ENCODE measurements at places on chromosomes 2 and 18.

DNA sequence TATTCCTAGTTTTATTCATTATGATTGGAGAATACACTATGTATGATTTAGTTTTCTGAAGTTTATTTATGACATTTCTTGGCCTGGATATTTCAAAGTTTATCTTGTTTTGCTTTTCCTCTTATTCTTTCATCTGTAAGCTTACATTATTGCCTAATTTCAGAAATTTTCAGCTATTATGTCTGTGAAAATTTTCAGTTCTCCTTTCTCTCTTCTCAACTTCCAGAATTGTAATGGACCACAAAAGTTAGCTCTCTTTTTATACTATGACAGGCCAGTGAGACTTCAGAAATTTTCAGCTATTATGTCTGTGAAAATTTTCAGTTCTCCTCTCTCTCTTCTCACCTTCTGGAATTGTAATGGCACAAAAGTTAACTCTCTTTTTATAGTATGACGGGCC lies 97.2 kb upstream of the SCN7A start:
- DNase-seq: no peak

- DNase-seq: no peak
Observed at GRCh38 chr2:179991344-179991743, 15.8 kb downstream of the CWC22 start.

- peak; percentile 50 for DNase-seq
Observed at GRCh38 chr18:55322178-55322735, 265.7 kb downstream of the TCF4 start.

GRCh38 chr2:54428108-54428831 lies 27.9 kb upstream of the SPTBN1 start:
- DNase-seq: no peak

- no peak for DNase-seq
Observed at GRCh38 chr2:8053216-8053615, 628.6 kb upstream of the ID2 start.

GRCh38 chr2:150609831-150610582 lies 122.5 kb upstream of the RND3 start:
- DNase-seq: no peak

GRCh38 chr2:197281421-197281820 lies 29.2 kb downstream of the ANKRD44 start:
- no peak for DNase-seq

- DNase-seq: no peak
Observed at GRCh38 chr2:186170693-186171092, 315.4 kb upstream of the ZC3H15 start.

DNA sequence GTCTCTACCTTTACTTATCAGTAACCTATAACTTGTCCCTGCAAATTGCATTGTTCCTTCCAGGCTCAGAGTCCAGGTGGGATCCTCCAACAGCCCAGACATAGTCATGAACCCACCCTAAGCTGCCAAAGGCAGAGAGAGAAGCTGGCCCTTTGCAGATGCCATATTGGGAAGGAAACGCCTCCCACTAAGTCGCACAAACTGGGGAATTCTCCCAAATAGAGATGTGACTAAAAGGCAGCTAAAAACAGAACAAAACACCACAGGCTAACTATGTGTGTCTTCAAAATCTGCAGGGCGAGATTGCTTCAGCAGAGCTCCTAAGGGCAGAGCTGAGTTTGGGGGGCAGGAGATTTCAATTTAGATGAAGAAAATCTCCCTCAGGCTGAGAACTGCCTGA lies 38.5 kb upstream of the SIGLEC15 start:
- DNase-seq: no peak

- DNase-seq: no peak
Observed at GRCh38 chr18:32907311-32907585, 134.4 kb upstream of the KLHL14 start.

GRCh38 chr2:47907039-47907781 lies 912 bp upstream of the FBXO11 start:
- DNase-seq: no peak

- DNase-seq: no peak
Observed at GRCh38 chr2:239182981-239183791, 217.6 kb downstream of the HDAC4 start.

DNA sequence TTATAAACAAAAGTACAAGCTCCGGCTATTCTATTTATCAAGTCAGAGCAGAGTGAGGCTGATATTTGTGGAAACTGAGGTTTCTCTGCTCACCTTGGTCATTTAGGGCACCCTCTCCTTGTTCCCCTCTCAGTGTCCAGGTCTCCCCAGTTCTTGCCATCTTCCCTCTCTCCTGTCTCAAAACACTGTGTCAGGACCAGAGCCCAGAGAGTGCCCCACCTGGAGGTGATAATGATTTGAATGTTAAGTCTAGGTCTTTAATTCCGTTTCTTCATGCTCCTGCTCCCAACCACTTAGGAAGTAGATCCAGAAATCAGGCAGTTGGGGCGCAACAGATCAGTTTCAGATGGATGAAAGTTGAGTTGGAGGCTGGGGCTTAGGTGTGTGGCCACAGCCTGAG lies 9.2 kb upstream of the ADCY3 start:
- no peak for DNase-seq

DNA sequence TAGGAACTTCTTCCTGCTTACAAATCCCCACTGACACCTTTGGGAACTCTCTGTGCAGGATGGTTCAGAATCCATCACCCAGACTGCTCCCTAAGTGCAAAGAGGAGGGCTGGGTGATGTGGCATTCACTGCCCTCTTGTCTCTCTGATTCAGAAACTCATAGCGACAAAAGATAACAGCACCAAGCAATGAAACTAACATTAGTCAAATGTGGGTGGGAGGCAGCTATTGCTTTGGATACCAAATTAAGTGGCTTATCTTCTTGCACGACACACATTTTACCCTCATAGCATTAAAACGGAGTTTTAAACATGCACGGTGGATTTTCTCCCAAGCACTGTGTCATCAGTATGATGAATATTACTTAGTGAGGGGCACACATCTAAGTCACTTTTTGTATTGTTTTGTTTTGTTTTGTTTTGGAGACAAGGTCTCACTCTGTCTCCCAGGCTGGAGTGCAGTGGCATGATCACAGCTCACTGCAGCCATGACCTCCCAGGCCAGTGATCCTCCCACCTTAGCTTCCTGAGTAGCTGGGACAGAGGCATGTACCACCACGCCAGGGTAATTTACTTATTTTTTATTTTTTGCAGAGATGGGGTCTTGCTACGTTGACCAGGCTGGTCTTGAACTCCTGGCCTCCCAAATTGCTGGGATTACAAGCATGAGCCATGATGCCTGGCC lies 40.9 kb upstream of the NEB start:
- DNase-seq: no peak

DNA sequence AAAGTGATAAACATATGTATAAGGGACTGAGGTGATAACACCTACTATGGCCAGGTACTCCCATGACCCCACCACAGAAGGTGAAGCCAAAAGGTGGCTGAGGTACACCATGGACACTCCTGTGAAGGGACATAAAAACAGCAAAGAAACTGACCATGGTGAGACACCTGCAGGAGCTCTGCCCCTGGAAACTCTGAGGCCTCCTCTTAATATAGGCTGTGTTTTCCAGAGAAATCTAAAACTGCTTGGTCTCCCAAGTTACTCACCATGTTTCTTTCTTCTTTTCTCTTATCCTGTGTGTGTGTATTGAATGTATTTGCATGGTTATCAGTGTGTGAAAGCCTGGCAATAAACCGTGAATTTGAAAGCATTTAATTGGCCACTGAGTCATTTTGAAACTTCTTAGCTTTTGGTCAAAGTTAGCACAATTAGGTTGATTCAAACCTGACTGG lies 739.3 kb upstream of the GCFC2 start:
- no peak for DNase-seq

GRCh38 chr2:45699032-45699658 lies 47.7 kb downstream of the PRKCE start:
- no peak for DNase-seq

- peak; percentile 34 for DNase-seq
Observed at GRCh38 chr2:207164006-207164831, 1.5 kb downstream of the KLF7 start.

- DNase-seq: no peak
Observed at GRCh38 chr2:223081789-223082188, 29.8 kb downstream of the KCNE4 start.

DNA sequence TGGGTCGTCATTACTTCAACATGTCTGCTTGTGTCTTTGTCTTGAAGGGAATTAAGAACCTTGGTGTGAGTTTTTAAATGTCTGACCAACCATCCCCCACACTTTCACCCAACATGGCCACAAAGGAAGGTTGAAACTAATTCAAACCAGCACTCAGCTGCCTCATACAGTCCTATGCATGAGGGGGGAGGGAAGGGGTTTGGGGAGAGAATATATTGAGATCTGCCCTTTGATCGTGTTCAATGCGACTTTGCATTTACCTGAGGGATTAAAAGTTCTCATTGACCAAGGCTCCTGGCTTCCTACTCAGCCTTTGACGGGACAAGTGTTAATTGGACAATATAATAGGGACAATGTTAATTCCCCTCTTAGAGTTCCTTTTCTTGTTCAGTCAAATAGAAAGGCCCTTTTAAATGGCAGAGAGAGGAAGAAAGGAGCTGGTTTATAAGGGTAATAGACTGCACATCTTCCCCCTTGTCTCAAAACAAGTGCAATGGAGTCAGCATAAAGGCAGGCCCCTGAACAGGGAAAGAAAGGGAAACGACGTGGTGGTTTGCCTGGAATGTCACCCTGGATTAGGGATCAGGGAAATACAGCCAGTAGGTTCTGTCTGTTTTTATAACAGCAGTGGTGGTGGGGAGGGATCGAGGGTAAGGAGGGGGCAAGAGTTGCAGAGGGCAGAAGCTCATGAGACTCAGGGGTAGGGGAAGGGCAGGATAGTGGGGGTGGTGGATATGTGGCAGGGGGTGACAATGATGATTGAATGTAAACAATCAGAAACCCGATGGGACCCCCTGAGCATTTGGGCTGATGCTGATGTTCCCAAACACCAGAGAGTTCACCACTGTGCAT lies 198.7 kb downstream of the MYCN start:
- no peak for DNase-seq

GRCh38 chr2:101524806-101525430 lies 50.0 kb upstream of the RFX8 start:
- DNase-seq: no peak

- DNase-seq: no peak
Observed at GRCh38 chr2:218471982-218472381, 53.1 kb downstream of the VIL1 start.

DNA sequence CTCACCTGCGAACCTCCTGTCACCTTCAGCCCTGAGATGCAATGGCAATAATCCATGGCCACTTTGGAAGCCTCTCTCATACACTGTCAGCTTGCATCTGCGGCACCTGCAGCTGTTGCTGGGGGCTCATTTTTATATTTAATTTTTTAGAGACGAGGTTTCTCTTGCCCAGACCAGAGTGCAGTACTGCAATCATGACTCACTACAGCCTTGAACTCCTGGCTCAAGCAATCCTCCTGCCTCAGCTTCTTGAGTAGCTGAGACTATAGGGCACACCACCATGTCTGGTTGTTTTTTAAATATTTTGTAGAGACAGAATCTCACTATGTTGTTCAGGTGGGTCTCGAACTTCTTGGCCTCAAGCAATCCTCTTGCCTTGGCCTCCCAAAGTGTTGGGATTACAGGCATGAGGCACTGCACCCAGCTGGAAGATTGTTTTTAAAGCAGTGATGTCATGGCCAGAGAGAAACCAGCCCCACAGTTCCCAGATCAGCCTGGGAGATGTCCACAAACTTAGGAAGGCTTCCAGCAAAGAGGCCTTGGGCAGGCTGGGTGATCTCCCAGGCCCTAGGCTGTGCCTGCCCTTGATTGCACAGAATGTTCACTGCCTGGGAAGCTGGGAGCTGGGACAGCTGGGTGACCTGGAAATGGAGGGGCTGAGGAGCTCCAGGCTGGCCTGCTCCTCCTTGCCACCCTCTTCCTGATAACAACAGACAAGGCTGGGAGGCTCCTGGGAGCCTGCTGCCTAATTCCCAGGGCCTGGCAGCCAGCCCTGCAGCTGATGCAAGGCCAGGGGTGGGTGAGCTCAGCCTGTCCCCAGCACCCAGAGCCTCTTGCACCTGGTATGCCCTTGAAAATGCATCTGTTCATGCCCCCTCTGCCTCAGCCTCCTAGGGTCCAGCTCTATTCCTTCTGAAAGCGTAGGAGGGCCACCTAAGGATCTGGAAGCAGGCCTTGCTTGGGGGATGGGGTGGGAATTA lies 27.1 kb downstream of the SH2D6 start:
- DNase-seq: no peak

GRCh38 chr2:46679761-46680160 lies 200.4 kb downstream of the TMEM247 start:
- DNase-seq: no peak

DNA sequence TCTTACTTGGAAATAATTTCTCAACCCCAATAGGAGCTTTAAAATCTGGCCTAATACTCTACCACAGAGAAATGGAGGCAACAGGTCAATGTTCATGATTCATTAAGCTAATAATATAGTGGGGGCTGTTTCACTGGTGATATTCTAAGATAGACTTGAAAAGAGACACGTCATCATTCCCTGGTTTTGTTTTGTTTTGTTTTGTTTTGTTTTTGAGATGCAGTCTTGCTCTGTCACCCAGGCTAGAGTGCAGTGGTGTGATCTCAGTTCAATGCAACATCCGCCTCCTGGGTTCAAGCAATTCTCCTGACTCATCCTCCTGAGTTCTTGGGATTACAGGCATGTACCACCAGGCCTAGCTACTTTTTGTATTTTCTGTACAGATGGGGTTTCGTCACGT lies 37.5 kb upstream of the SOS1 start:
- DNase-seq: no peak

GRCh38 chr2:65320042-65320725 lies 92.6 kb downstream of the ACTR2 start:
- DNase-seq: no peak

GRCh38 chr2:69785358-69785757 lies 43.4 kb downstream of the ANXA4 start:
- no peak for DNase-seq

DNA sequence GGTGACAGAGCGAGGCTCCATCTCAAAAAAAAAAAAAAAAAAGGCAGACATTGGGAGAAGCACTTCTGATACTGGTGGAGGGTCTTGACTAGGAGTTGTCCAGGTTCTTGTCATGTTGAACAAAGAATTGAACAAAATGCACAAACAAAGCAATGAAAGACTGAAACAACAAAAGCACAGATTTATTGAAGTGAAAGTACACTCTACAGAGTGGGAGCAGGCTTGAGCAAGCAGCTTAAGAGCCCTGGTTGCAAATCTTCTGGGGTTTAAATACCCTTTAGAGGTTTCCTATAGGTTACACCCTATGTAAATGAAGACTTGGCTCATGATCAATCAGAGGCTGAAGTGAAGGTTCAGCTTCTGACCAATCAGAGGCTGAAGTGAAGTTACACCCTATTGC lies 6.4 kb upstream of the SS18 start:
- no peak for DNase-seq

DNA sequence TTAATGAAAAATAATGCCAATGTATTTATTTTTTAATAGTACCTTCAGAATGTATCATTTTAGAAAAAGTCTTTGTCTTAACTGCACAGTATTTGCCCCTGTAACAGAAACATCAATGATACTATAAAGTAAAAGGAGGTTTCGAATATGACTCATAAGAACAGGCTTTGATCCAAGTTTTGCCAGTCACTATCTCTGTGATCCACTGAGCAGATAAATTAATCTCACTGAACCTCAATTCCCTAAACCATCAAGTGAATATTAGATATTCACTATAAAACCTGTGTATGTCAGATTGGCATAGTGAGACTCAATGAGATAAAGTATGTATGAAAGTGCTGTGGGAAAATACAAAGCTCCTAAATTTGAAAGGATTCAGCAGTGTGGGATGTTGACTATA lies 292.1 kb downstream of the EXOC6B start:
- no peak for DNase-seq

- DNase-seq: no peak
Observed at GRCh38 chr18:56298935-56299334, 339.5 kb downstream of the TXNL1 start.

GRCh38 chr18:70132999-70133398 lies 72.5 kb downstream of the RTTN start:
- no peak for DNase-seq
